Urinary bladder (tissue), 4 donors: ENCODE measurements at places on chromosomes 13 and 19. TPM values are rescaled to one million over a fixed set of nuclear protein-coding genes. Genes with fewer than 3 reads are reported as not detected.

GRCh38 chr13:51839711-51840540 is 5.1 kb downstream of the TMEM272 start:
- no peak for DNase-seq

DNA sequence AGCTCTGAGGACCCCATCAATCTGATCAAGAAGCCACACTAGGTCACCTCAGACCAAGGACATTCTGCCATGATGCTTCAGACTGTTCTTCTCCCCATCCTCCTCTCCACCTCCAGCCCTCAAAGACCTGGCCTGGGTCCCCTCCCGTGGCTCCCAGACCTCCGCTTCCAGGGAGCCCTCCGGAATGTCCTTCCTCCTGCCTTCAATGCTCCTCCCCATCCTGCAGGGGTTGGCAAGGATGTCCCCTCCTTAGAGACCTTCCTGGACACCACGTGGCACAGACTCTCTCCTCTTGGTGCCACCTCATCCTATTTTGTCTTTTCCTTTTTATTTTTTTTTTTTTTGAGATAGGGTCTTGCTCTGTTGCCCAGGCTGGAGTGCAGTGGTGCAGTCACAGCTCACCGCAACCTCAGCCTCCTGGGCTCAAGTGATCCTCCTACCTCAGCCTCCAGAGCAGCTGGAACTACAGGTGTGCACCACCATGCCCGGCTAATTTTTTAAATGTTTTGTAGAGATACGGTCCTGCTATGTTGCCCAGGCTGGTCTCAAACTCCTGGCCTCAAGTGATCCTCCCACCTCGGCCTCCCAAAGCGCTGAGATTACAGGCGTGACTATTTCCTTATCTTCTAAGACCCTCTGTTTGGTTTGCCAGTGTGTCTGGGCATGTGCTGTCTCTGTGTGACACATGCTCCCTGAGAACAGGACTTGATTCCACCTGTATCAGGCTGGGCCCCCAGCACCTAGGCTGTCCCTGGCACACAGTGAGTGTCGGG is 84.9 kb downstream of the GNG7 start:
- no peak for DNase-seq

The CAMSAP3 gene
- 2.0 TPM for polyA plus RNA-seq

GRCh38 chr13:103188713-103189326 is 122.6 kb upstream of the SLC10A2 start:
- peak; percentile 50 for DNase-seq

- no peak for DNase-seq
Observed at GRCh38 chr19:43504426-43505185, at the start of gene PHLDB3. TSS of gene PHLDB3 (minus strand) at chr19:43504746. CDS start at chr19:43504118, 628 bp downstream.

DNA sequence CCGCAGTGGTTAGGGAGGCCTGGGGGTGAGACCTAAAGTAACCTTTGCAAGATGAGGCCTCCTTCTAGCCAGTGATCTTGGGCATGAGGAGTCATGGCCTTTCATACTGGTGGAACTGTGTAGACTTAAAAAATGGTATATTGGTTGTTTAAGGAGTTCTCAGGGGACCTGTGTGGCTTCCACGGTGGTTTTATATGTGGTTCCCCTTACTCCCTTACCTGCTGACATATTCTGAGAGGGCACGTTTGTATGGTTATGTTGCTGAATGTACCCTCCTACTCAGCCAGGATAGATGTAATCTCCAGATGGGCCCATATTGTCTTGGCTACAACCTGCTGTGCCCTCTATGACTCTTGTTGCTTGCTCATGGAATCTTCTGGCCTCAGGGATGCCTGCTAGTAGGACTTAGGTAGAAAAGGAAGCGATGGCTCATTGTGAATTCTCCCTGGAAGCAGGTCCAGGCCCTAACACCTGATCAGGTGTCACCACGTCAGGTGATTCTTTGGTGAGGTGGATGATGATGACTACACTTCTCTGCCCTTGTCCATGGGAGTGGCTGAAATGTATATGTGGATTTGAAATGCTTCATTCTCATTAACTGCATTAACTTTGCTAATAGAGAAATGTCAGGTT is 1.8 kb downstream of the ZNF460 start:
- no peak for DNase-seq

GRCh38 chr19:21483589-21484170 is 21.7 kb upstream of the ZNF429 start:
- no peak for DNase-seq

DNA sequence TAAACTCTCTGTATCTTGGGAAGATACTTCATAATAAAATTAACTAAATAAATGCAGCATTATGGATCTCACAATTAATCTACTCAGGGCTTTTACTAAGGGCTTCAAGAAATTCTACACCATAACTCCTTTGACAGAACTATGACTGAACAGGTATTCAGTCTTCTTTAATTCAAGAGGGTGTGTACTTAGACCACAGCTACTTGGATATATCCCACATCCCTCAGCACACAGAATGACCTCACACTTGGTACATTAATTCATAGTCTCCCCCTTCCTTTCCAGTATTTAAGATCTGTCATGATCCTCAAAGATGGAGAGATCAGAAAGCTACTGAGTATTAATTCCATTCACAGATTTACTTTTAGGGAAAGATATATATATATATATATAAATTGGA is 11.6 kb downstream of the DIAPH3 start:
- DNase-seq = no peak

DNA sequence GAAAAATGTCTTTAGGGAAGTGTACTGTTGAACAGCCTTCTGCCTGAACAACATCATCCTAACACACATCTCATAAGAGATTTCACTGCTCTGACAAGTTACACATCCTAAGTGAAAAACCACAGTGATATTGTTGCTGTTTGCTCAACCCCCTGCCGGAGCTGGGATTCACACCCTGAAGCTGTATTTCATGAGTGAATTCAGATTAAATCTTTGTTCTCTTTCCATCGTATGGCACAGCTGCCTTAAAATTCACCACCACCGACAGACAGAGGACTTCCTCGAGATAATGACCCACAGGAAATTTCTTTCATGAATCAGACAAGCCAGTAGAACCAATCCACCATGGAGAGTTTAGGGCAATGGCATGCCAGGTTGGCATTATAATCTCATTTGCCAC is 280.8 kb downstream of the DCT start:
- no peak for DNase-seq

The ATP4B gene
- not detected for polyA plus RNA-seq

The RUBCNL gene
- 0.63 TPM for polyA plus RNA-seq

The C13orf42 gene
- not detected for polyA plus RNA-seq

- DNase-seq = no peak
Observed at GRCh38 chr13:110924639-110924934, 9.7 kb upstream of the ANKRD10 start.

DNA sequence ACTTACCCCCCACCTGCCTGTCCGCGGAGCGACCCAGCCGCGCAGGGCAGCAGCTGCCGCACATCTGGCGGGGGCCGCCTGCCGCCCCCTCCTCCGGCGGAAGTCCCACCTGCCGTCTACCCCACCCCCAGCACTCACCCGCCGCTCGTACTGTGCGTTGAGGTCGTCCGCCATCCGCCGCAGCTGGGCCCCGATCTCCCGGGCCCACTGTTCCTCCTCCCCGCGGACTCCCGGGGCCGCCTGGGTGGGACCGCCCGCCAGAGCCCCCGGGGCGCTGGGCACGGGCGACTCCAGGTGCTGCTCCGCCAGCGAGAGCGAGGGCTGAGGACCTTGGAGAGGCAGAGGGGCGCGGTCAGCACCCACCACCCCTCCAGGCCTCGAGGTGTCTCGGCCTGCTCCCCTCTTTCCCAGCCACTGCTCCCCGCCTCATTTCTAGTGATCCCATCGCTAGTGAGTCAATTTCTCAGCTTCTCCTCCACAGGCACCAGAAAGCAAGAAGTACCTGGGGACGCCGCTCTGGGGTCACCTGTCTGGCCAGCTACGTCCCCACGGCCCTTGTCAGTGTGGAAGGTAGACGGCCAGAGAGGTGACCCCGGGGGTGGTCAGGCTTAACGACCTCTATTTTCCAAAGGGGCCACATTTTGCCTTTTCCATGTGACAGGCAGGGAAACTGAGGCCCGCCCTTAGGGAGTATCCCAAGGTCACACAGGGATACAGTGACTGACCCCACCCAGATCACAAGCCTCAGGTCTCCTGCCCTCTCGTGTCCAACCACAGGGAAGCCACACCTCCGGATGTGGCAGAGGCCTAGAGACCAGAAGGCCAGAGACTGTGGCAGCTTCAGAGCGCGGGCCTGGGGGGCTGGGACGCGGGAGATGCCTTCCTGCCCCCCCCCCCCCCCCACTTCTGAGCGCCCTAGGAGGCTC is 4.3 kb downstream of the BBC3 start:
- no peak for DNase-seq

The NCCRP1 gene
- polyA plus RNA-seq = 0.38 TPM

The ZNF709 gene
- 1.1 TPM for polyA plus RNA-seq

- DNase-seq = no peak
Observed at GRCh38 chr19:55437410-55437809, 5.7 kb downstream of the SHISA7 start.

GRCh38 chr19:50202962-50203280 is 501 bp upstream of the MYH14 start:
- no peak for DNase-seq

DNA sequence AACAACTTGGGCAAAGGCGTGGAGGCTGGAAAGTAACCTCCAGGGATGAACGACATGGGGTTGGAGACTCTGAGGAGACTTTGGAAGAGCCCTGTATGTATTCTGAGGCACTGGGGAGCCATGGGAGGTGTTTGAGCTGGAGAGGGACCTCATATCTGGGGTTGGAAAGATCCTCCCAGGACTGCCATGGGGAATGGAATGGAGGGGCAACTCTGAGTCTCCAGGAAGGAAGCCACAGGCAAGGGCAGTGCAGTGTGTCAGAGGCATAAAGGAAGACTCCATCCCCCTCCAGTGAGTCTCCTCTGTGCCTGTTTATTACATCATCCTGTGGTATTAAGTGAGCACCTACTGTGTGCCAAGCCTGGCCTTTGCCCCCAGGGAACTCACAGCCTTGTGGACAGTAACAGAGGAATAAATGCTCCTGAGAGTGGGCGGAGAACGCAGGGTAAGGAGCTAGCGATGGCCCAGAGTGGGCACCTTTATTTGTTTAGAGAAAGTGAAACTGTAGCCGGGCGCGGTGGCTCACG is 7.7 kb downstream of the PEAK3 start:
- no peak for DNase-seq

DNA sequence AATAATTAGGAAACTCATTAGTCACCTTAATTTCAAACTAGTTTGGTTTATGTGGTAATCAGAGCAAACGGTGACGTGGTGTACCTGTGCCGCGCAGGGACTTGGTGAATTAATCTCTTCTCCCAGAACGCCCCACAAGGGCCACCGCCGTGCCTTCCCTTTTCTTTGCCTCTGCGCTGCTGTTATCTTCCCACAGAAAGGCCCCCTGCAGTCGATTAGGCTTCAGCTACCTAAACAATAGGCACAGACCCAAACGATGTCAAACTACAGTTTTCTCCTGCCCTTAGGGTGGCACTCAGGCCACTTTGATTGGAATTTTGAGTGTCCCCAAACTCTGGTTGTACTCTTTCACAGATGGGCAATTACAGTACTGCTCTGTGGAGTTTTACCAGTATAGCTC is 115.5 kb downstream of the GGACT start:
- DNase-seq = no peak

The ZNF112 gene
- polyA plus RNA-seq = 2.7 TPM

- no peak for DNase-seq
Observed at GRCh38 chr13:44576351-44577235, 463 bp upstream of the TSC22D1 start.

GRCh38 chr13:31224963-31225559 is 25.3 kb downstream of the B3GLCT start:
- DNase-seq = no peak

GRCh38 chr13:110310541-110311442 is 3.7 kb downstream of the COL4A2 start:
- DNase-seq = no peak

- no peak for DNase-seq
Observed at GRCh38 chr19:3899531-3900294, 19.2 kb downstream of the ATCAY start.

The MIER2 gene
- 30.4 TPM for polyA plus RNA-seq

The ZNF524 gene
- 30.9 TPM for polyA plus RNA-seq

- no peak for DNase-seq
Observed at GRCh38 chr13:73065665-73066340, 7.0 kb downstream of the KLF5 start.

DNA sequence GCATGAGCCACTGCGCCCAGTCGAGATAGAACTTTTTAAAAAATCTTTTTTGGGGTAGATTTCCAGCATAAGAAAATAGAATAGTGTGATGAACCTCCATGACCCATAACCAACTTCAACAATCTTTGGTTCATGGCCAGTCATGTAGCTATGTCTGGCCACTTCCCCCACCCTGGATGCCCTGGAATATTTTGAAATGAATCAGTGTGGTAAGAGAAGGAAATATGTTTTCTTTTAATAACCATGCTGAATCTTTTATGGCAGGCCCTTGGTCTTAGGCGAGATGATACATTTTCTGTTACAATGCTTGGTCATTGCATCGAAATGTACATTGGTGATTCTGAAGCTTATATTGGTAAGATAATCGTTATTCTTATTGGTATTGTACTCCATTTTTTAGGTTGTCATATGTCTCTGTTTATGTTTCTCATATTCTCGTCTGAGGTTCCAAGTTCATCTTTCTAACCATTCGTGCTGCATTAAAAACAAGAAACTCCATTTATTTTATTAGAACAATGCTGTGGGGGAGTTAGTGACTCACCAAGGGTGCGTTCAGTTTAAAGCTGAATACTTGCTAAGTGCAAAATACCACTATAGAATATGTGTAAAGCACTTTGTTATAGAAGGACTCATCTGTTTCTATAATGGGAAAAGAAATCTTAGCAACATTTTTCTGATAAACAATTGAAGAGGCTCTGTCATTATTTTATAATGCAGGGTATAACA is 16.4 kb upstream of the UPF3A start:
- DNase-seq = no peak

DNA sequence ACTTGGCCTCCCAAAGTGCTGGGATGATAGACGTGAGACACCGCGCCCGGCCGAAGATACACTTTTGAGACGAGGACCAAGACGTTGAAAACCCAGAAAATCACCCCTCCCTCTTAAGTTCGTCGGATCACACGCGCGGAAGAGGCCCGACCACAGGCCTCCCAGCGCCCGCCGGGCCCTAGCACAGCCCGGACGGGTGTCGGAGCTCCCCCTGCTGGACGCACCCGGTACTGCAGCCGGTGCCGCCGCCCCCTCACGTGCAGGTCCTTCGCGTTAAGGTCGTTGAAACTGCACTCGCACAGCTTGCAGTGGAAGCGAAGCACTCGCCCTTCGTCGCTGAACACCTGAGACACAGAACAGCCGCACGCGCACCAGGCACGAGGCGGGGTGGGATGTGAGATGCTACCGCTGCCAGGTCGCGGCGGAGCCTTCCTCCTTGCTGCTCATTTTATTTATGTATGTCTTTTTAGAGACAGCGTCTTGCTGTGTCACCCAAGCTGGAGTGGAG is 35.7 kb upstream of the MATK start:
- no peak for DNase-seq

The FFAR2 gene
- polyA plus RNA-seq = 0.05 TPM

DNA sequence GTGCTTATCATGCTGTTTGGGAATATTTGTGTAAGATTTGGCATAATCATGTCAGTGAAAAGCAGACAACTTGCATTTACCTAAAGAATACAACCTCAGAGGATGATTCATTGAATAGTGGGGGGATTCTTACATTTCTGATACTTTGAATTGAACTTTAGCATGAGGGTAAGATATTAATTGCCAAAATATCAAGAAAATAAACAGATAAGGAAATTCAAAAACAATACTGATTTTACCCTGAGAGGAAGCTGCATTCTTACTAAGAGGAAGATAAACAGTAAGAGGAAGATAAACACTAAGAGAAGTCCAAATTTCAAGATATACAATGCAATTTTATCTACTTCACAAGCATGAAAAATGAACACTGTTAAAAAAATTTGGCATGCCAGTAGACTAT is 2564.3 kb upstream of the PCDH20 start:
- DNase-seq = no peak
